ENCODE measurements at places on chromosomes 5 and 9.

GRCh38 chr5:165775111-165775510 is 2269.7 kb downstream of the MAT2B start:
- no peak for DNase-seq

- no peak for DNase-seq
Measured at GRCh38 chr5:65874241-65874640, 52.1 kb upstream of the ERBIN start.

DNA sequence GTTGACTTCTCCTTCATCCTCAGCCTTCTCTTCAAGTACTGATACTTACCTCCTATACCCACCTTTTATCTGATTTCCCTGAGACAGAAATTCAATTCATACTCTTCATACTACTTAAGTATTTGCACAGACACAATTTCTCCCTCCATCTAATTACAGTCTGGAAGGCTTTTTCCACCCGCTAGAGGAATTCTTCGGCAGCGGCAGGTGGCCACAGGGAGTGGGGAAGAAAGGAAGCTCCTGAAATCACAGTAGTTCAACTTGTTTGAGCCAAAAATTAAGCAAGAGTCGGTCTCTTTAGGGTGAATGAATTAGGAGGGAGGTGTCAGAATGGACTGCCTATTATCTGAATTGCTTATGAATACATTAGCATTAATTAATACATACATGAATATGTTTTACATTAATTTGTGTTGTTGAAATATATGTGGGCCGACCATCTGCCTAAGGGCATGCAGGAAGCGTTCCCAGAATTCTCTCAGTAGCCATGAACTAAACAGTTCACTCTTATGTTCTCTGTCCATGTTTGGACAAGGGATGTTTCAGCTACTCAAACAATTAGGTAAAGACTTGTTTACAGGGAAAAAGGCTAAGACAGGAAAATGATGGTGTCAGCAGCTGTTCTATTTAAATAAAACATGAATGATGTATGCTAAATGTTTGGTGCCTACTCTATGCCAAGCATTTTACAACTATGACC is 101.4 kb upstream of the SMARCA2 start:
- no peak for DNase-seq

- DNase-seq = no peak
Measured at GRCh38 chr5:31232273-31232888, 38.9 kb downstream of the CDH6 start.

DNA sequence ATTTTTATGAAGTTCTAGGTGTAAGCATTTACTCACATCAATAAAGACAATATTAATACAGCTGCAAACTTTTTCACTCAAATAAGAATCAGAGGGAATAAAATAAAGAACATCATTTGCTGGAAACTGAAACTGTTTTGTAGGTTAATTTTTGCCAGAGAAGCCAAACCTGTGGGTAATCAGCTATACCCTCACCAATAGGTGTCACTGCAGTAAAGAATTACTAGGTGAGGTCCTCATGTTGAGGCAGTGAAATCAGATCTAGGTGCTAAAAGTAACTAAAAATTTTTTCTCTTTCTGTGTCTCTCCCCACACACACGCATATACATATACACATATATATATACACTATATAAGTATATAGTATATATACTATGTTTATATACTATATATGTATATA is 1016.3 kb upstream of the SEMA6A start:
- DNase-seq = no peak

DNA sequence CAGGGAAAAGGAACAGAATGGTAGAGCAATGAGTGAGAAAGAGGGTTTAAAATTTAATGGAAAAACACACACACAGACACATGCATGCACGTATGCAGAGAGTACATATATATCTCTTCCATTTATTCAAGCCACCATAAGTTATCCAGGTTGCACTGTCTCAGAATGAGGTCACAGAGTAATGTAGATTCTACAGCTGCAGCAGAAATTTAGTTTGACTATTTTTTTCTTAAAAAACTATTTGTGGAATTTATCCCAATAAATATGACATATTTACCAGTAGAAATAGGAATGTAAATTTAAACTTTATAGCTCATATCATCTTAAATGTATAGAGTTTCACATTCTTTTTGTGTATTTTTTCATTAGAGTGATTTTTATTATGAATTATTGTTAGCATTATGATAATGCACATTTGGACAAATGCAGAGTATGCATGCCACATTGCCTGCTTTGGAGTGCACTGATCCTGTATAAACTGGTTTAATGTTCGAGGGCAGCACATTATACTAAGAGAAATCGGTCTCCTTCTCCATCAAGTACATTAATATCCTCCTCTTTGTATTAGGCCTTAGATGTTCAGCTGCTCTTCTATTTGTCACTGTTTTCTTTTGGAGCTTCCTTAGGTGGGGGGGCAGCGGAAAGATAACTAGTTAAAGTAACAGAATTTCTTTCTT is 216.3 kb upstream of the TARS1 start:
- no peak for DNase-seq

- no peak for DNase-seq
Measured at GRCh38 chr5:132183723-132184122, 43.9 kb downstream of the P4HA2 start.

DNA sequence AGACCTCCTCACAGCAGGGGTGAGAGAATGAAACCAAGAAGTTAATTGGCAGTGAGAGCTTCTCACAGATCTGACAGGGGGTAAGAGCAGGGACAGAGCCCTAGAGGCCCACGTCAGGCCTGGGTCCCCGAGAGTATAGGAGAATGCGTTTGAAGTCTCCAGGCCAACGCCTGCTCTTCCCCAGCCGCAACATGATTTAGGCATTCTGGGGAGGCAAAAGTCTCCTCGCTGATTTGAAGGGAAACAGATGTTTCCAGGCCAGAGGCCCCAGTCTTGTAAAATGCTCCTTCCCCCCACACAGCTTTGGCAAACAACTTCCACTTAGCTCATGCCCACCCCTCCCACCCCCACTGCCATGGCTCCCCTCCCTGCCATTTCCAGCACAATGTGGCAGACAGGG is 239.2 kb upstream of the TRIM32 start:
- no peak for DNase-seq

DNA sequence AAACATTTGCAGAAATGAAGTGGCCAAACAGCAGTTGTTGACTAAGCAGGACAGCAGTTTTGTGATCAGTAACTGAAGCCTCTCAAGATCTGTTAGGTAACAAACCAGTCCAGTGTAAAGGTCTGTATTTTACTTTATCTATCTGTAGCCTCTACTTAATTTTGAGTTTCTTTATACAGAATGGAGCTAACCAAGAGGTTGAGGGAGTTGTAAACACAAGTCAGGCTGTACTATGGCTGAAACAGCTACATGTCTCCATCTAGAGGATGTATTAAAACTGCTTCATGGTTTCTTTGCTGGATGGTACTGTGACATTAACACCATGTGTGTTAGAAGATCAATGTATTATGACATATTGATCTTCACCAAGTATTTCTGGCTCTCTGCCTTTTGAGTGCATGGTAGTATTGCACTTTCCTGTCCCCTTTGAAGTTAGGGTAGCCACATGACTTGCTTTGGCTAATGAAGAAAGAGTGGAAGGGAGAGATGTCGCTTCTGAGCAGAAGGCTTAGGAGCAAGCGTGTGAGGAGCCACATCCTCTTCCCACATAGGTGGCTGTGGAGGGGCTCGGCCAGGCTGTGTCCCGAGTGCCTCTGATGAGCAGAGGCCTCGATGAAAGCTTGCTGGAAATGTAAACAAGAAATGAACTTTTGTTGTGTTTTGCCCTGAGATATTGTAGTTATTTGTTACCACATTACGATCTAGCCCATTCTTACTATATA is 105.6 kb upstream of the PCA3 start:
- no peak for DNase-seq

DNA sequence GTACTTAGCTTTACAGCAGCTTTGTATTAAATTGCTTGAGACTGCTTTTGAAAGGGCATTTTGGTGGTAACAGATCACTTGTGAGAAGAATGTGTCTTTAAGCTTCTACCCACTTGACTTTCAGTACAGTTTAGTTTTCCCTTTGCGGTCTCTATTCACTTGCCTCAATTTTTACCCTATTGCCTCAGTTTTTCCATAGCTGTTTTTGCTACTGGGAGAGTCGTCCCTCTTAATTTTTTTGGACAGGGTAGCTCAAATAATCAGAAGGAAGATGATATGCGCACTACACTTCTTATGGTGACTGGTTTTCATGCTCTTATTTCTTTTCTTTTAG is 18.8 kb downstream of the UGCG start:
- DNase-seq = no peak

GRCh38 chr9:20987521-20987920 is 43.9 kb downstream of the HACD4 start:
- DNase-seq = no peak

DNA sequence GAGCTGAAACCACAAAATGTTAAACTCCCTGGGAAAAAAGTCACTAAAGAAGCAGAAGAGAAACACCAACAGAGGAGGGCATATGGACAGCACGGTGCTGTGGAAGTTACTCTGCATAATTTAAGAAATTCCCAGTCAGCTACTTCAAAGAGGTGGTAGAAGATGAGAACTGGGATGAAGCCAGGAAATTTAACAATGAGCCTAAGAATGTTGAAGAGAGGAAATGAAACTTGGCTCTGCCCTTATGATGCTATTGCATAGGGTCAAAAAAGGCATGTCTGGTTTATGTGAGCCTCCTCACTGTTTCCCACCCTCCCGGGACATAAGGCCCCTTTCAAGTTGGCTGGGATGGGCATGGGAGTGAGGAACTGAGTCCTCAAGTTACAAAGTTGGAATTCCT is 25.4 kb upstream of the SNX18 start:
- no peak for DNase-seq

DNA sequence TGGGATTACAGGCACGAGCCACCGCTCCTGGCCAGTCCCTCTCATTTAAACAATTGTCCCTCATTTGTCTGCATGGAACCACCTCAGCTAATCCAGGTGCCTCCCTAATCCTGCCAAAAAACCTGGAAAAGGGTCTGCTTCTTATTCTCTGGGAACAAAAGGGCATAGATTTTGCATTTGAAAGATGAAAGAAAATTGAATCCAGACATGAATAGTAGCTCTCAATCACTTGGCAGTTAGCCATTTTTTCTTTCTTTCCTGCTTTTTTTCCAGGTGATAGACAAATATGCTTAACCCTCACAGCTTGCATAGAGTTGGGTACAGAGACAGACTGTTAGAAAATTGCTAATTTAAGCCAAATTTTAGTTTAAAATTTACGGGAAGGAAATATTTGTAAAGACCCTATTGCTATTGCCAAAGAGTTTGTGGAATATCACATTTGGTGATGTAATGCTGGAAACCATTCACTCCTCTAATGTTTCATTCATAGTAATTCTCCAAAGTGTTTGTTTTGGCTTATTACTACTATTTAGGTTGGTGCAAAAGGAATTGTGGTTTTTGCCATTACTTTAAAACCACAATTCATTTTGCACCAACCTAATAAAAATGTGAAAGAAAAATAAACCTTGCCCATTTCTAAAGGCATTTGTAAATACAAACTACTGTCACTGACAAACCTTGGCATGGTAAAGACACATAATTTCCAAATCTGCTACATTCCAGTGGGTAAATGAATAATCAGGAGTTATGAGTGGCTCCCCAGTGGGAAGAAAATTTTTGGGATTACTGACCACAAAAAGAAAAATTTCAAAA is 80.5 kb upstream of the JAK2 start:
- DNase-seq = no peak

Measured in DMS79 (cell line).